ENCODE measurements at places on chromosomes 5 and 9.

- H3K27me3 ChIP-seq = no peaks in the 10 kb centered on the region
- peaks cover 2% of the 10 kb centered on the region for H3K36me3 ChIP-seq
- peaks cover 51% of the 10 kb centered on the region for H3K4me1 ChIP-seq
- H3K4me3 ChIP-seq = no peak overlapping the region
Observed at GRCh38 chr9:112863214-112863613, 27.5 kb downstream of the SLC46A2 start.

GRCh38 chr5:179453616-179454015, 96.7 kb upstream of the RUFY1 start:
- no peaks in the 10 kb centered on the region for H3K4me1 ChIP-seq
- no peaks in the 10 kb centered on the region for H3K27me3 ChIP-seq
- DNase-seq = peak; percentile 36
- no peak overlapping the region for H3K4me3 ChIP-seq

GRCh38 chr5:139634541-139634940, 13.6 kb upstream of the CXXC5 start:
- H3K4me3 ChIP-seq = no peak overlapping the region
- H3K4me1 ChIP-seq = peaks cover 31% of the 10 kb centered on the region
- H3K27ac ChIP-seq = no peak overlapping the region
- DNase-seq = no peak
- peaks cover 17% of the 10 kb centered on the region for H3K36me3 ChIP-seq

GRCh38 chr5:55278778-55279177, 28.7 kb downstream of the DHX29 start:
- H3K27me3 ChIP-seq = no peaks in the 10 kb centered on the region
- H3K27ac ChIP-seq = no peak overlapping the region
- no peaks in the 10 kb centered on the region for H3K4me1 ChIP-seq
- H3K4me3 ChIP-seq = no peak overlapping the region
- peaks cover 95% of the 10 kb centered on the region for H3K36me3 ChIP-seq
- DNase-seq = no peak

GRCh38 chr5:135487037-135487395, 34.9 kb upstream of the TIFAB start:
- DNase-seq = no peak
- peaks cover 64% of the 10 kb centered on the region for H3K27me3 ChIP-seq
- peaks cover 28% of the 10 kb centered on the region for H3K4me1 ChIP-seq
- no peaks in the 10 kb centered on the region for H3K36me3 ChIP-seq
- no peak overlapping the region for H3K4me3 ChIP-seq
- H3K27ac ChIP-seq = no peak overlapping the region

DNA sequence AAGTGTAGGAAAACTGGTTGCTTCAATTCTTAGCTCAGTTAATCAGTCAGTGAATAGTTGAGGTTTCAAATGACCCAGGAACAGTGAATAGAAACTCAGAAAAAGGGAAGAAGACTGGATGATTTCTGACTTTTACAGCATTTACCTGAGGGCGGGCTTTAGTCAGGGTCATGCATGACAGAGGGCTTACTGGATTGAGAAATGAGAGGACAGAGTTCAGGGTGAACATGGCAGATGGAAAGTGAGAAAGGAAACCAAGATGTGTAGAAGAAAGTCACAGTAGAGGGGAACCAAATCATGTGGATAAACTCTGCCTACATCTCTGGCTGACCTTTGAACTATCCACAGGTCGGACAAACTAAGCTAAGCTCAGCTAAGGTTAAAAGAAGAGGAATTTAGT, 596.0 kb downstream of the SEMA5A start:
- H3K4me3 ChIP-seq = no peak overlapping the region
- H3K36me3 ChIP-seq = no peaks in the 10 kb centered on the region
- no peaks in the 10 kb centered on the region for H3K27me3 ChIP-seq
- H3K27ac ChIP-seq = no peak overlapping the region
